ENCODE measurements at places on chromosomes 12 and 14.

DNA sequence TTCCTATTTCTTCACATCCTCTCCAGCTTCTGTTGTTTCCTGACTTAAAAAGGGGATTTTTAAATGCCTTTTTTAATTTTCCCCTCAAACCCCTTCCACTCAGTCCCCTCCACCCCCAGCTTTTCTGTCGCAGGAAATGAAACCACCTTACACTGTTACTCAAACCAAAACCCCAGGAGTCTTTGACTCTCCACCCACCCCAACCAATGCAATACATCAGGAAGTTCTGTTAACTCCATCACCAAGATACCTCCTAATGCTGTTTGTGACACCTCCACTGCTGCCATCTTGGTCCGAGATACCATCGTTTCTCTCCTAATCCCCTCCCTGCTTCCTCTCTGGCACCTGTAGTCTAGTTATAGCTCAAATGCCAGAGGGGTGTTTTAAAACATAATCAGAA is 25.4 kb upstream of the CPM start:
- peak overlapping the region; percentile 20 for H3K4me3 ChIP-seq
- no peaks in the 10 kb centered on the region for H3K36me3 ChIP-seq
- H3K4me1 ChIP-seq, result peaks cover 21% of the 10 kb centered on the region
- H3K27me3 ChIP-seq, result no peaks in the 10 kb centered on the region

GRCh38 chr12:12612358-12612757 is 682 bp downstream of the CREBL2 start:
- DNase-seq, result no peak
- peaks cover 1% of the 10 kb centered on the region for H3K36me3 ChIP-seq
- peak overlapping the region; percentile 98 for H3K27ac ChIP-seq
- H3K4me3 ChIP-seq, result peak overlapping the region; percentile 99

GRCh38 chr12:62631471-62632410 is 165.1 kb downstream of the MON2 start:
- DNase-seq, result peak; percentile 8
- H3K27ac ChIP-seq, result peak overlapping the region; percentile 65
- peak overlapping the region; percentile 92 for H3K4me3 ChIP-seq
- peaks cover 67% of the 10 kb centered on the region for H3K27me3 ChIP-seq
- H3K4me1 ChIP-seq, result peaks cover 21% of the 10 kb centered on the region

- peak overlapping the region; percentile 60 for H3K27ac ChIP-seq
- H3K4me1 ChIP-seq, result peaks cover 83% of the 10 kb centered on the region
- H3K27me3 ChIP-seq, result no peaks in the 10 kb centered on the region
Measured at GRCh38 chr12:57090924-57091637, 2.2 kb downstream of the NAB2 start.

GRCh38 chr12:85559127-85559526 is 277.1 kb downstream of the RASSF9 start:
- no peaks in the 10 kb centered on the region for H3K4me1 ChIP-seq
- no peak overlapping the region for H3K4me3 ChIP-seq
- H3K36me3 ChIP-seq, result no peaks in the 10 kb centered on the region
- DNase-seq, result no peak

GRCh38 chr12:96648923-96649322 is 159.5 kb downstream of the CFAP54 start:
- DNase-seq, result no peak
- no peaks in the 10 kb centered on the region for H3K36me3 ChIP-seq
- H3K4me1 ChIP-seq, result no peaks in the 10 kb centered on the region
- H3K4me3 ChIP-seq, result no peak overlapping the region
- H3K27ac ChIP-seq, result no peak overlapping the region

Data from stimulated activated naive B cell treated with anti-CD40 and anti-IgM and Interleukin-4, amounts not matched to agents 10 μg/mL and 1 μg/mL and 100 μg/mL, for 72 hours (primary cell).